ENCODE measurements at places on chromosomes 2 and 18.

GRCh38 chr2:146634230-146635097 lies 1210.4 kb upstream of the ACVR2A start:
- DNase-seq = no peak

DNA sequence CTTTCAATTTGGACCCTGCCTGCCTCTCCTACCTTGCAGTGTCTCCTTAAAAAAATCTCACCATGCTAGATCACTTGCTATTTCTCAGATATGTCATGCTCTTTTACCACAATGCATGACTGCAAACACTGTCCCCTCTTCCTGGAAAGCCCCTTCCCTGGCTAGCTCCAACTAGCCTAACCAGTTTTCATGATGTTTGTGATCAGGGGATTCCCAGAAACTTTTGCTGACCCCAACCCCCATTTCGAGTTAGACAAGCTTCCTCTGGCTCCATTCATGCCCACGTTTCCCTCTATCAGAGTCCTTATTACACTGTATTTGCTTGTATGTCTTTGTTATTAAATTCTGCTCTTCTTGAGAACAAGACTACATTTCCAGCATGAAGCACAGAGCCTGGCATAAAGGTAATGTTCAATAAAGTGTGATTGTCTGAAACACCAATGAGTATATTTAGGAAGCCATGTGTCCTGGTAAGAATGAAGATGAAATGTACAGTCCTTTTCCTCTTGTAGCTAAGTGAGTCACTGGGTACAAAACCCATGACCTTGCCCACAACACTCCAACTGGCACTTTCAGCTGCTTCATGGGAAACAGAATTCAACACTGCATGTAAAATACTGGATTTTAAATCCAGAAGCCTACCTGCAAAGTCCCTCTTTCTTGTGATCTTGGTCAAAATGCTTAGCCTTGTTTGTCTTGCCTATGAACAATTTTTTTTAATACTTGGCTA lies 62.0 kb upstream of the ATL2 start:
- DNase-seq = no peak

DNA sequence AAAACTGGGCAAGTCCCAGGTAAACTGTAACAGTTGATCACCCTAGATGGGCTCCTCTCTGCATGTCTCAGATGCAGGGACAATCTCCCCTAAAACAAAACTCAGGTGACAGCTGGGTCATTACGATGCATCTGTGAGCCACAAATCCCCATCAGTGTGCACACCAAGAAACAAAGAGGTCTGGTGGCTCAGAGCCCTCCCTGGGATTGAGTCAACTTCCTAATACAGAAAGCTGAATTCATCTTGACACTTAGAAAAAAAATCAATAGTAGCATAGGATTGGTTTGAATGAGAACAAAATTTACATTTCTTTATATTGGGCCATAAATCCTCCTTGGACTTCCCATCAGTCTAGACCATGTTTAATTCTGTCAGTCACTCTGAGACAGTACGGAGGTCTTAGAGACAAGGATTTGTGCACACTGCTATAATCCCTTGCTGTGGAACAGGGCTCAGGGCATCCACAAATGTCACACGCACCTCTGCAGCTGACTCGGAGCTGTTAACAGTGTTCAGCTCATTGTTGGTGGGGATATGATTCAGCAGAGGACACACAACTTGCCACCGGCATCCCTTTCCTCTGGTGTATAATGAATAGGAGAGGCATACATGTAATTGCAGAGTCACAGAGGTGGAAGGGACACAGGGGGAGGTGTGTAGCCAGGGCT lies 44.5 kb upstream of the DAPL1 start:
- no peak for DNase-seq

DNA sequence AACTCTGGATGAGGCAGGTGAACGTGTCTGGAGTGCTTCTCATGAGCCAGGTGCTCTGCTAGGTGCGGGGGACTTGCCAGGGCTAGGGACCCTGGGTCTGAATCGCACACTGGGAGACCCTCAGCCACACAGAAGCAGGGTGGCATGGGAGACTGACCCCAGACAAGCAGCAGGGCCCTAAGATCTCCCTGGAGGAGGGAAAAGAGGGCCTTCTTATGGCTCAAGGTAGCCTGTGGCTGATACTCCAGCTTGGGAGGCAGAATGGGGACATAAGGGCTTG lies 12.8 kb upstream of the CIB4 start:
- DNase-seq = no peak

GRCh38 chr2:37866171-37866934 lies 58.7 kb upstream of the RMDN2 start:
- no peak for DNase-seq

DNA sequence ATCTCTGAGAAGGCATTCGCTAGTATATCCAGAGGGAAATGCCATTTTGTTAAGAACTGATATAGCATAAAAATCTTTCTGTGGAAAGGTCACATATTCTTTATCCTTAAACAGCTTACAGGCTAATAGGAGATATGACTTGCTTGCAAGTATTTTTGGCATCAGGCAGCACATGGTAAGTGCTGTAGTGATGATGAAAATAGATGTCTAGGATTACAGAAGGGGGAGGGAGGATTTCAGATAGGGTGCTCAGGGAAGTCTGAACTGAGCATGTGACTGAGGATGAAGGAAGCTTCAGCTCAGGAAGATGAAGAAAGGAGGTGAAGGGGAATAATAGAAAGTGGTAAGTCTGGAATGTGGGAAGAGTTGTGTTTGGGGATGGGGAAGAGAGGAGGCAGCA lies 158.5 kb upstream of the NOSTRIN start:
- DNase-seq = no peak

GRCh38 chr2:214193943-214194342 lies 216.9 kb upstream of the VWC2L start:
- no peak for DNase-seq

- DNase-seq = no peak
Observed at GRCh38 chr2:33672896-33673295, 73.8 kb upstream of the FAM98A start.

- no peak for DNase-seq
Observed at GRCh38 chr18:53649621-53650020, 574.8 kb downstream of the MBD2 start.

DNA sequence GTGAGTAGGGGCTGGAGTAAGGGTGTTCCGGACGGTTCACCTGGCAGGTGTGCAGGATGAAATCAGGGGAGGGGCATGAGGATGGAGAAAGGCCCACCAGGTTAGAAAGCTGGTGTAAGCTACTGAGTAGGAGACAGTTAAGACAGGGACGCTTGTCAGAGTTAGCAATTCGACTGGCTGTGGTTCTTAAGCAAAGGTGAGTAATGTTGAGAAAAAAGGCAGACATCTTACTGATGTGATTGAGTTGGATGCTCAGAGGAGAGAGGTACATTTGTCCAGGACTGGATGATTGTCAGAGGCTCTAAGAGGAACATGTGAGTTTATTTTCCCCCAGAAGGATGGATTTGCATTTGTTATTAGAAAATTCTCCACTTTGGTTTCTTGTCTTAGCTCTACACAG lies 90.5 kb upstream of the MGAT5 start:
- no peak for DNase-seq

- no peak for DNase-seq
Observed at GRCh38 chr18:76679259-76679658, 143.1 kb upstream of the ZNF236 start.

- no peak for DNase-seq
Observed at GRCh38 chr18:78427081-78427480, 552.5 kb upstream of the SALL3 start.

DNA sequence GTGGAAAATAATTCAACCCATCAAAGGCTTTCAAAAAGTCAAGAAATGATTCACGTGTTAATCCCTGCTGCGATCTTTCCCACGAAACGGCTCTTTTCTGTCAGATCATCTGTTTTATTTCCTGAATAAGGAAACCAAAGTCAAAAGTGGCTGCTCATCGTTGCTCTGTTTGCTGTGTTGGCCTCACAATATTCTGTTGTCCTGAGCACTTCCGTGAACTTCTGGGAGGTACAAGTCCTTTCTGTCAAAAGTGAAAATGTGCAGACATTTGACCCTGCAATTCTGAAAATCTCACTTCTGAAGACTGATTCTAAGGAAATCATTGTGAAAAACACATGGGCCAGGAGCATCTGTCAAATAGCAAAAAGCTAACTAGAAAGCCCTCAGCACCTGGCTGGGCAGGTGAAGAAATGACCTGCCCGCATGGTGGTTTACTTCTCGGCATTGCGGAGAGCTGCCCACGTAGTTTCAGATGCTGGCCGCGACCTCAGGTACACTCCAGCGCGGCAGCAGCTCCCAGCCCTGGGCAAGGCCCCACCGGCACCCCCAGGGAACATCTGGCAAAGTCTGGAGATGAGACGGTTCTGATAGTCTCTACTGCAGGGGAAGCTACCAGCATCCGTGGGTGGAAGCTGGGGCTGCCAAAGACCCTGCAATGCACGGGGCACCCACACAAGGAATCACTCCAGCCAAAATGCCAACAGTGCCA lies 31.9 kb upstream of the GPC1 start:
- peak; percentile 15 for DNase-seq

- no peak for DNase-seq
Observed at GRCh38 chr2:225031599-225031998, 10.7 kb downstream of the DOCK10 start.

- no peak for DNase-seq
Observed at GRCh38 chr2:10712185-10712809, 9.1 kb upstream of the ATP6V1C2 start.

DNA sequence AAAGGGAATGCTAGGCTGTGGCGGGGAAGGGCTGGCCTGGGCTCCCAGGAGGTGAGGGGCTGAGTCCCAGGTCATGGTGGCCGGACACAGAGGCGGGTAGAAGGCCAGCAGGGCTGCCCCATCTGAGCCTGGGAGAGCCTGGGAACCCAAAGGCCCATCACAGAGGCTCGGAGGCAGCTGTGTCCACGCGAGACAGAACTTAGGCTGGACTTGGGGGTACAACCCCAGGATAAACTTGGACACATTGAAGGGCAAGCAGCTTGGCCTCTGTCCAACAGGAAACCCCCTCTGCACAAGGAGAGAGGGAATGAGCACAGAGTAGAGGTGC lies 95.9 kb downstream of the ZFP36L2 start:
- no peak for DNase-seq

GRCh38 chr2:180385601-180386201 lies 378.6 kb upstream of the CWC22 start:
- no peak for DNase-seq

GRCh38 chr2:12455661-12456060 lies 261.1 kb upstream of the TRIB2 start:
- no peak for DNase-seq

- DNase-seq = no peak
Observed at GRCh38 chr18:8034674-8035073, 467.6 kb downstream of the PTPRM start.

DNA sequence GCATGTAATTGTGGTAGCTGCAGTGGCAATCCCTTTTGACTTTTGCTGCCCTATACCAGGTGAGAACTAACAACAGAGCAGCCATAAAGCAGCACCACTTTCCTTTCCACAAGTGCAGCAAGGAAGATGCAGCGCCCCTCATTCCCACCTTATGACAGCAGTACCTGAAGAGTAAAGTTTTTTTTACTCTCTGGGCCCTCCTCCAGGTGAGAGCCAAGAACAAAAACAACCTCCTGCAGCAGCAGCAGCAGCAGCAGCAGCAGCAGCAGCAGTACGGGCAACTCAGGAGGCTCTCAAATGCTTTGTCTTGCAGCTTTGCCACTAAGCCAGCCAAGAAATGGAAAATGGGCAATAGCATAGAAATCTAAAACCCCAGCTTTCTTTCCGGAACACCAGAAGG lies 397.5 kb downstream of the FIGN start:
- DNase-seq = no peak

- peak; percentile 19 for DNase-seq
Observed at GRCh38 chr2:10165861-10166675, 43.5 kb downstream of the RRM2 start.

DNA sequence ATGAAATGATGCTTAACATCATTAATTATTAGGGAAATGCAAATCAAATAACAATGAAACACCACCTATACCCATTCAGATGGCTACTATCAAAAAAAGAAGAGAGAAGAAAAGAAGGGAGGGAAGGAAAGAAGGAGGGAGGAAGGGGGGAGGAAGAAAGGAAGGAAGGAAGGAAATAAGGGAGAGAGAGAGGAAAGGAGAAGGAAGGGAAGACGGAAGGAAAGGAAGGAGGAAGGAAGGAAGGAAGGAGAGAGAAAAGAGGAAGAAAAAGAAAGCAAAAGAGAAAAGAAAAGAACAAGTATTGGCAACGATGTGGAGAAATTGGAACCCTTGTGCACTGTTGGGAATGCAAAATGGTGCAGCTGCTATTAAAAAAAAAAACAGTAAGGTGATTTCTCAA lies 363.3 kb downstream of the TNS1 start:
- no peak for DNase-seq

DNA sequence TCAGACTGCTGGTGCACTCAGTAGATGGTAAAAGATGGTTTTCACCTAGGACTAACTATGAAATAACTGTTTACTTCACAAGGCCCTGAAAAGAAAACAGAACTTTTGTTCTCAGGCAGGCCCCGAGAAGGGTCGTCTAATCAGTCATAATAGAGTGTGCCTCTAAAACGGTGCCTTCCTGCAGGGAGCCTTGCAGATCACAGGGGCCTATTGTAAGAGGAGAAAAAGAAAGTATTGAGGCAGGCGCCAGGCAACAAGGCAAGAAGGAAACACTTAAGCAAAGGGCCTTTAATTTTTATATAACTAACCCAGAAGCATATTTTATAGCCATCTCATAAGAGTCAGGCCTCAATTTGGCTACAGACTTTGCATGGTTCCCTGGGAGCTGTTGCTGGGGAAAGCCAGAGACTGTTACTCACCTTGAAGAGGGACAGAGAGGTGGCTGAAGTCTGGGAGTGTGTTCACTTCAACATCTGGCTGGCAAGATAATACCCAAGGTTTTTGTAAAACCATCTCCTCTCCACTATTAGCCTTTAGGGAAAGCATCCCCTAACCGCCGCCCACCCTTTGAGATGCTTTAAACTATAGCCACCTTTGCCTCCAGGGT lies 117.1 kb downstream of the PRPF40A start:
- DNase-seq = no peak

DNA sequence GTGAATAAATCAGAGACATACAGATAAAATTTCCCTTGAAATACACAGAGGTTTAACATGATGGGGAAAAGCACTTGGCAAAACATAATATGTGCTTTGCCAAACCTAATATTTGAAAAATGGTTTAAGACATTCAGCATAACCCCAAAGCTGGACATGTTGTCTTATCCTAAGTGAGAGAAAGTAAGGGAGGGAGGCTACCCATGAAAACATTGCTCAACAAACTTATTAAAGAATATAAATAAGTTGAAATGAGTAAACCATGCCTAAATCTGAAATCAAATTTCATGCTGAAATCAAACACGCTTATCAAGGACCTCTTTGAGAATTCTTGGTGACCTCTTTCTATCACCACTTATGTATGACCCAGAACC lies 81.2 kb downstream of the ARHGAP15 start:
- DNase-seq = no peak

Measured in right forelimb (tissue), 1 donor.